ENCODE measurements at places on chromosomes 12 and 14.

DNA sequence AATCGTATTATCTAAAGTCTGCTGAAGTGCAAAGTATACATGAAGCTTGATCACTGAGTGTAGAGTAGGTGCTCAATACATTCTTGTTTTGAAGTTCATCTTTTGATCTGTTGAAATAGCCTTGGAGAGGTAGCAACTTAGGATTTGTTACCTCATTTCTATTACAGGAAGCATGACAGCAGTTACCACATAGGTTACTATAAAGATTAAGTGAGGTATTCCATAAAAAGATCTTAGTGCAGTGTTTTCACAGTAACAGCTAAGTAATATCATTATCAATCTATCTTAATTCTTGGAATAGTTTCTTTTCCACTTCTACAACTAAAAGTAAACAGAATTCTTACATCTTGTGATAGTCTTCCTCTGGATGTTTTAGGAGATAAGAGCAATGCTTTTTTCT is 50.9 kb downstream of the BTBD7 start:
- no peak for DNase-seq

- no peak for DNase-seq
Measured at GRCh38 chr14:91142214-91142668, 28.4 kb downstream of the DGLUCY start.

DNA sequence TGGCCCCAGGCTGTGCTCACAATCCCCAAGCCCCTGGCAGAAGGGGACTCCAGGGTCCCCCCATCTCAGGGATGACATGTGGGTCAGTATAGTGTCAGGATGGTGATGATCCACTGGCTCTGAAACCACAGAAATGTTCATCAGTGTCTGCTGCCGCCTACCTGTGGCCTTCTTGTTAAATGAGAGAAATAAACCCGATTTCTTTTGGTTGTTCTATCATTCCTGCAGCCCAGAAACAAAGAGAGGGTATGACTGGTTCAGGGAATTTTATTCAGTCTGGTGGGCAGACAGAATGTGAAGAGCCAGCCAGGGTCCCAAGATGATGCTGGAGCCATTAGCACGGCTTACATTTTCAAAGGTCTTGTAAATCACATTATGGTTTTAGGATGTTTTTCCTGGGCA is 86.6 kb downstream of the CRADD start:
- no peak for DNase-seq

- no peak for DNase-seq
Measured at GRCh38 chr12:6822426-6823135, 960 bp downstream of the GPR162 start.

- no peak for DNase-seq
Measured at GRCh38 chr14:59919570-59920377, at the start of gene LRRC9. Gene LRRC9, plus strand, starts transcription at chr14:59920144.

- no peak for DNase-seq
Measured at GRCh38 chr12:116631619-116632018, 72.4 kb downstream of the MAP1LC3B2 start.

GRCh38 chr12:102814691-102815367 is 102.2 kb downstream of the PAH start:
- DNase-seq: no peak

- no peak for DNase-seq
Measured at GRCh38 chr14:87264272-87264785, 728.7 kb downstream of the GALC start.

DNA sequence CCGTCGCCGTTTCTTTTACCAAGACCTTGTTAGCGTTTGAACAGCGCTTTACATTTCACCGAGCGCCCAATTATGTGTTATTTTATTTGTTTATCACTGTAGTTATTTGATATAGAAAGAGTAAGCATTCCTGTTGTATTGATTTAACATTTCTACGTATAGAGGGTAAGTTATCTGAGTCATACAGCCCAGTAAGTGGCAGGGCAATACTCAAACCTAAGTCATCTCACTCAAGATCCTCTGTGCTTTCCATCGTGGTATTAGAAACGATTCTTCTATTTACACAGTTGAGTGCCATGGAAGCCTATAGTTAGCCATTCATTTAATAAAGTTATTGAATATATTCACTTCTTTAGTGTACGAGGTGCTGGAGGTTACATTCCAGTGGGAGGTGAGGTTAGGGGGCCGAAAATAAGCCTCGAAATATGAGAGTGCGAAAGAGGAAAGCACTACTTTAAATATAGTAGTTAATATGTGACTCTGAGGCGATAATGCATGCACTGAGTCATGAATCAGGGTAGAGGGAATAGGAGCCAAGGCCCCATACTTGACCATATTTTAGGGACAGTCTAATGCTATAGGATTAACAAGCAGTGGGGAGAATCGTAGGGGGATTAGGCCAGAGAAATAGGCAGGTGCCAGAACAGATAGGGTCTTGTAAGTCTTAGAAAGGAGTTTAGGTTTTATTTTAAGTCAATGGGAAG is 629 bp downstream of the RAD51AP1 start:
- DNase-seq: no peak

GRCh38 chr14:30655124-30655523 is 33.0 kb downstream of the SCFD1 start:
- no peak for DNase-seq

- DNase-seq: no peak
Measured at GRCh38 chr12:24039113-24039525, 89.6 kb upstream of the SOX5 start.

- no peak for DNase-seq
Measured at GRCh38 chr14:104596451-104596918, 8.1 kb downstream of the TMEM179 start.

DNA sequence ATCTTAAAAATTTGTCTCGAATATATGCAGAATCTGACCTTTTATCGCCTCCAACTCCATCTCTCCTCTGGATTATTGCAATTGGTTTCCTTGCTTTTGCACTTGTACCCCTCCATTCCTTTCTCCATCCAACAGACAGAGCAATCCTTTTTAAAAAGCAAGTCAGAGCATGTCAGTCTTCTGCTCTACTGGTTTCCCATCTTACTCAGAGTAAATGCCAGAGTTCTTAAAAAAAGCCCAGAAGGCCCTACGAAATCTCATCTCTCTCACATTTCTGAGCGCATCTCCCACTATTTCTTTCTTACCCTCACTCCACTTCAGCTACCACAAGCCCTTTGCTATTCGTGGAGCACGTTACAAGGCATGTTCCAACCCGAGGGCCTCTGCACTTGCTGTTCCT is 236.9 kb upstream of the DDHD1 start:
- DNase-seq: no peak

Data from stimulated activated CD8-positive, alpha-beta memory T cell treated with anti-CD3 and anti-CD28 coated beads, Interleukin-12 subunit alpha, Interleukin-12 subunit beta, amount 100 ng/mL, for 1 hour (primary cell).